Putamen (tissue), 1 donor: ENCODE measurements at places on chromosomes 5 and 9.

DNA sequence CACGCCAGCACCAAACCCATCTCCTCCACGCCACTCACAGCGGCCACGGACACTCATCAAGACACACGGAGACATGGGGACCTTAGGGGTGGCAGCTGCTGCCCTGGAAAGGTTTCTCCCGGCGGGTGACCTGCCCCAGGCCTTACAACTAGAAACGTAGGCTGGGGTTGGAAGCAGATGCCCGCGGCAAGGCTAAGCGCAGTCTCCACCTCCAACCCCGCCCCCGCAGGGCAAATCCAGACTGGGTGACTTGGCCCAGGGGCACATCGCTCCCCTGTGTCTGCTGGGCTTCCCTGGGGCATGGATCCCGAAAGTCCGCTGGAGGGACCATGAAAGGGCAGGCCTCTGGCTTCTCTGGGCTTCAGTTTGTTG is 12.0 kb upstream of the ASS1 start:
- DNase-seq, result no peak

DNA sequence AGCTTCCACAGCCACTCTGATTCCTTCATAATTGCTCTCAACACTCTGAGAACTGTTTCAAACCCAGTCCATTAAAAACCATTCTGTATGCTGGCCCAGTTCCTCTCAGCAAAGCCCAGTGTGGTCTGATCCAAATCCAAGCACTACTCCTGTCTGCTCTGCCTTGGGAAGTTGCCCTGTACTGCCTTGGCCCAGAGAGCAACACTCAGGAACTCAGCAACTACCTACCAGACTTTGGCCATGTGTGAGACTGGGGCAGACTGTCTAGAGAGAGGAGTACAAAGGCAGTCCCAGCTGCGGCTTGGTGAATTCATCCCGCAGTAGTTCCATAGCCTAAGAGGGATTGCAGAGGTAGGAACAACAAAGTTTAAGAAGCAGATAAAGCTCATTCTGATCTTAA is 214.4 kb downstream of the MCTP1 start:
- DNase-seq, result no peak

- no peak for DNase-seq
These were observed 73.9 kb downstream of the RORB start for GRCh38 chr9:74570879-74571512.

GRCh38 chr5:68240202-68240601 is 24.6 kb downstream of the PIK3R1 start:
- no peak for DNase-seq
